ENCODE measurements at places on chromosomes 6 and 20.
A peak's percentile ranks its signal among the peaks of the same experiment; 100 is the strongest.

DNA sequence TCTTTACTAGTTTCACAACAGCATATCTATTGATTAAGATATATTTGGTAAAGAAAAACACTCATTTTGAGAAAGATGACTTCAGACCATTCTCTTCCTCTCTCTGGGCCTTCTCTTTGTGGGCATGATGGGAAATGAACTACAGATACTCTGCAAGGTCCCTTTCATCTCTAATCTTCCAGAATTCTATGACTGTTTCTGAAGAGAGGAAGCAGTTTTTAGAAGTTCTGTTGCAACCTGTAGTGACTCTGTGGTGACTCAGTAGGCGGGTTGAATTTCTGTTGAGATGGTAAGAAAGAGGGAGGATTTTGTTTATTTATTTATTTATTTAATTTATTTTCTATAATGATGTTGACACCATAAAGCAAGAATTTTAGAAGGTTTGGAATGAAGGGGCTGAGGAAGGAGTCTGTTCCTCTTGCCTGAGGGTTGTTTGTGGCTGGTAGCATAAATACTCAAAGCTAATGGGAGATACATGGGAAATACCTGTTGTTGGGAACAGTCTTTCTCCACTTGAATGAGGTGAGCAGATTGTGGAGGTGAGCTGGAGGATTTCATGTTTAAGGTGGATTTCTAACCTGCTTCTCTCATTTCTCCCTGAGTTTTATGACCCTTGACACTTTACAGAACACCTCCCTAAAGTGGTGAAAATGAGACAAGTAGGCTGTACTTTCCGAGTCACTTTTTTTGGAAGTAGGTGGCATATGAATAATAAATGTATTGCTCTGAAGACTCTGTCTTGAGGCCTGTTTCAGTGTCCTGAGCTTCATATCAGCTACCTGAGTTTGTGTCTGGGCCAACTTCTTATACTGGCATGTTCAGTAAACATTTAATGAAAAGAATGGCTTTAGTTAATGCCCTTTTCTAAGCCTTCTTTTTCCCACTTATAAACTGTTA lies 15.0 kb downstream of the ACSS2 start:
- DNase-seq = peak; percentile 70
- H3K36me3 ChIP-seq = no peaks in the 10 kb centered on the region
- no peak overlapping the region for H3K4me3 ChIP-seq
- no peak overlapping the region for H3K27ac ChIP-seq
- H3K4me1 ChIP-seq = no peaks in the 10 kb centered on the region

- H3K27ac ChIP-seq = no peak overlapping the region
- H3K27me3 ChIP-seq = no peaks in the 10 kb centered on the region
- no peaks in the 10 kb centered on the region for H3K36me3 ChIP-seq
- H3K4me1 ChIP-seq = peaks cover 11% of the 10 kb centered on the region
These were observed 51.0 kb downstream of the KCNQ5 start for GRCh38 chr6:72672906-72673305.

GRCh38 chr6:169568314-169569087 lies 133.3 kb downstream of the WDR27 start:
- no peak for DNase-seq
- H3K4me1 ChIP-seq = peaks cover 5% of the 10 kb centered on the region
- no peaks in the 10 kb centered on the region for H3K27me3 ChIP-seq
- no peaks in the 10 kb centered on the region for H3K36me3 ChIP-seq
- H3K4me3 ChIP-seq = no peak overlapping the region
- no peak overlapping the region for H3K27ac ChIP-seq

DNA sequence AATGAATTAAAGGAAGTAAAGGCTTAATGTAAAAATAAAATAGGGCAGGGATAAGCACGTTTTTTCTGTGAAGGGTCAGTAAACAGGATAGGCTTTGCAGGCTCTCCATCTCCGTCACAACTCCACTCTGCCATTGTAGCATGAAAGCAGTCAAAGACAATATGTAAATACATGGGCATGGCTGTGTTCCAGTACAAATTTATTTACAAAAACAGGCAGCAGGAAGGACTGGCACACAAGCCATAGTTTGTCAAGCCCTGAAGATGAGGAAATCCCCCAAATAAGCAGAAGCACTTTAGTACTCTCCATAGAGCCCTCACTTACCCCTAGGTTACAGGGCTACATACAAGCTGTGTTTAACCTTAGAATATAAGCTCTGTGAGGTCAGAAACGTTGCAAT lies 8.9 kb upstream of the FBXO9 start:
- no peaks in the 10 kb centered on the region for H3K36me3 ChIP-seq
- no peaks in the 10 kb centered on the region for H3K27me3 ChIP-seq
- DNase-seq = no peak
- H3K4me1 ChIP-seq = peaks cover 4% of the 10 kb centered on the region

- H3K27me3 ChIP-seq = no peaks in the 10 kb centered on the region
- H3K4me3 ChIP-seq = no peak overlapping the region
- H3K27ac ChIP-seq = peak overlapping the region; percentile 78
- H3K36me3 ChIP-seq = no peaks in the 10 kb centered on the region
These were observed 778 bp downstream of the PKIG start for GRCh38 chr20:44583157-44583556.

Measured in Panc1 (cell line).